Mesenchymal stem cell (in vitro differentiated cells and primary cell): ENCODE measurements at places on chromosomes 2 and 18.

- H3K27me3 ChIP-seq = no peaks in the 10 kb centered on the region
- no peaks in the 10 kb centered on the region for H3K36me3 ChIP-seq
- no peak overlapping the region for H3K4me3 ChIP-seq
- peaks cover 7% of the 10 kb centered on the region for H3K4me1 ChIP-seq
- H3K27ac ChIP-seq = peak overlapping the region; percentile 6
Measured at GRCh38 chr18:74951165-74951760, 257.7 kb downstream of the PTGR3 start.

DNA sequence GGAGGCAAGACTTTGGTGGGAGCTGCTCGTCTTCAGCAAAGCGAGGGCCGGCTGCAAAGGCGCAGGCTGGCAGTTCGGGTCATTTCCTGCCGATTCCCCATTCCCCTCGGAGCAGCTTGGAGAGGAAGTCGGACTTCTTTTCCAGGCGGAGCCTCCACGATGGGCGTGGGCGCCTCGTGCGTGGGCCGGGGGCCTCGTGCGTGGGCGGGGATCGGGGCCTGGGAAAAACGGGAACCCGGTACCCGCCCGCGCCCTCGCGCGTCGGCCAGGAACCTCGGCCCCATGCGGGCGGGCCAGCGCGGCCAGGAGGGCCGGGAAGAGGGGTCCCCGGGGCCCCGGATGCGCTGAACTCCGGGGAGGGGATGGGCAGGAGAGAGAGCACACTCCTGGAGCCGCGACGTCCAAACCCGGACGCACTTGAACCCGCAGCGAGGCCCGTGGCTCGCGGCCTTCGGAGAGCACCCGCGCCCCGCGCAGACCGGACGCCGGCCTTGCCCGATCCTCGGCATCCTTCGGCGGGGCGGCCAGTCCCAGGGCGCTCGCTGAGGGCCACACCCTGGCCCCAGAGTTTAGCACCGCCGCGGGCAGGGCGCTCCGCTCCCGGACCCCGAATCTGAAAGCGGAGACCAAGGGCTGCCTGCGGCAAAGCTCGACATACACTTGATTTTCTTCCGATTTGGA lies 368.4 kb downstream of the MTX2 start:
- no peak overlapping the region for H3K27ac ChIP-seq
- peak overlapping the region; percentile 68 for H3K4me3 ChIP-seq
- H3K4me1 ChIP-seq = no peaks in the 10 kb centered on the region

DNA sequence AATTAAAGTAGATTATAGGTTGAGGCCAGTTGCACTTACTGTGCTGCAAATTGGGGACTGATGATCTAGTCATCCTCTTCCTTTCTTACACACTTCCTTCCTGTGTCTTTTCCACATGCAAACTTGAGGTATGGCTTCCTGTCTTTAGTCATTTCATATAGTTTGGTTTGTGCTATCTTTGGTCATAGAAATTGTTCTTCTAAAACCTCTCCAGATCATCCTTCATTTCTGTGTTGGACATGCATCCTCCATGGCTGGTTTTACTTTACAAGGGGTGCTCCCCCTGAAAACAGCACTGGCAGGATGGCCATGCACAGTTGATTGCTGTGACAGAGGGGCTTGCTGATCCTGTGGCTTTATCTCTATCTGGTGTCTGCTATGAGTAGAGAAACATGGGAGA lies 36.5 kb downstream of the MGAT5 start:
- no peak overlapping the region for H3K27ac ChIP-seq
- H3K4me3 ChIP-seq = no peak overlapping the region
- H3K4me1 ChIP-seq = no peaks in the 10 kb centered on the region
- H3K36me3 ChIP-seq = no peaks in the 10 kb centered on the region
- DNase-seq = no peak

DNA sequence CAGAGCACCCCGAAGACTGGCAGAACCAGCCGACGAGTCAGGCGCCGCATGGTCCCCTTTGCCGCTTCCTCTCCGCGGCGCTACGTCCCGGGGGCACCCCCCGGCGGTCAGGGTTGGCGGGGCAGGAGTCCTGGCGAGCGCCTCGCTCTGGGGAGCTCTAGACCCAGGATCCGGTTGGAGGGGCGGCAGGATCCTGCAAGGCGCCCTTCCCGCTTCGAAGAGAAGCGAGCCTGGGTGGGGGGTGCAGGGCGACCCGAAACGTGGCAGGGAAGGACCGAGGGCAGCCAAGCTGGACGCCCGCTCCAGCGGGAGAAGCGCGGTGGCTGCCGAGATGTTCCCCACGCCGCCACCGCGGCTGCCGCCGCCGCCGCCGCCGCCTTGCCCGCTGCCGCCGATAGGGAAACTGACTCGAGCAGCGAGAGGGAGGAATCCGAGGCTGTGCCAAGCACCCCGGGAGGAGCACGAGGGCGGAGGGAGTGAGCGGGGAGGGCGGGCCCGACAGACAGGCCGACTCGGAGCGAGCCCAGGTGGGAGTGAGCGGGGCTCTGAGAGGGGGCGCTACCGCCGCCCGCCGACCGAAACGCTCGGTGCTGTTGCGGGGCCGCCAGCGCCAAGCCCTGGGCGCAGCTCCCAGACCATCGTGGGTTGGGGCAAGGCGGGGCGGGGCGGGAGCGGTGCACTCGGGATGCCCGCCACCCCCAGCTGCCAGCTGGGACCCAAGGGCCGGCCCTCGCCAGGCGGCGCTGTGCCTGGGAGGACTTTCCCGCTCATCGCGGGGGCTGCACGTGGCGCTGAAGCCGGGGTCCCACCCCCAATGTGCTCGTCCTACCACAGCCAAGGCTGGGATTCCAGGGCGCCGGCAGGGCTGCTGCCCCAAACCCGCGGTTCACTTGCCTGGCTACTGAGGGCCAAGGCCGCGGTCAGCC lies at the start of gene GALNT14:
Gene GALNT14 (minus strand): TSS at position 404 of the 926 bp plus-strand sequence. CDS start 354 bp downstream, at position 50.
- H3K27ac ChIP-seq = peak within 1 kb of the TSS; percentile 55
- H3K27me3 ChIP-seq = peaks cover 3% of the 10 kb centered on the region
- peaks cover 20% of the 10 kb centered on the region for H3K4me1 ChIP-seq
- peak within 1 kb of the TSS; percentile 72 for H3K4me3 ChIP-seq
- peak; percentile 54 for DNase-seq

DNA sequence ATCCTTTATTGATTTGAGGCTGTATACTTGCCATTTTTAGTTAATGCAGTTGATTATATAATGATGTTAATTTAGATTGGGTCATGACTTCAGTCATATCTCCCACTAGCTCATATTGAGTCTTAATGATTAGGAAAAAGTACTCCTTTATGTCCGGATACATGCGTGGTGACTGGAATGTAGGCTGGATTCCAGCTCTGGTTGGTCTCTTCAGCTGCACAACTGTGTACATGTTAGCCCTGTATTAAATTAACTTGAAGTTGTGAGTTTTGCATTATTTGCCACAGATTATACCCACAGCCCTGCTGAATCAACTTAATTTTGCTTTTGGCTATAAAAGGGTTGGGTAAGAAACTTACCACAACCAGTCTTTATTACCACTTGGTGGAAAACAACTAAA lies 22.5 kb downstream of the MOB4 start:
- no peak for DNase-seq
- H3K4me3 ChIP-seq = no peak overlapping the region
- no peaks in the 10 kb centered on the region for H3K4me1 ChIP-seq
- no peaks in the 10 kb centered on the region for H3K27me3 ChIP-seq

- H3K27ac ChIP-seq = no peak overlapping the region
- H3K4me1 ChIP-seq = peaks cover 2% of the 10 kb centered on the region
- H3K36me3 ChIP-seq = no peaks in the 10 kb centered on the region
- no peak overlapping the region for H3K4me3 ChIP-seq
- no peak for DNase-seq
Measured at GRCh38 chr2:241053576-241054251, 48.4 kb downstream of the MTERF4 start.

DNA sequence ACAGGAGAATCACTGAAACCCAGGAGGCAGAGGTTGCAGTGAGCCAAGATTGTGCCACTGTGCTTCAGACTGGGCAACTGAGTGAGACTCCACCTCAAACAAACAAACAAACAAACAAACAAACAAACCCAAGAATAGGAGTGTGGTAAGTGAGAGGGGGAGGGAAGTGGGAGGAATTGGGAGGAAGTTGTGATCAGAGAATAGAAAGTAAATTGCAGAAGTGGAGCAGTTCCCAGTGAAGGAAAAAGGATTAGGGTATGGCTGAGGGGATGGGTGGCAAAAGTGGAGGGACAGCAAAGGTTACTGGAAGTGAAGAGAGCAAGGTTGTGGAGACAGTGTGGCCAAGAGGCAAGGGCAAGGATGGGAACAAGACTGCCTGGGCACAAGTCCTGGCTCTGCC lies 41.1 kb upstream of the C1GALT1C1L start:
- no peak overlapping the region for H3K27ac ChIP-seq
- H3K4me1 ChIP-seq = no peaks in the 10 kb centered on the region
- no peaks in the 10 kb centered on the region for H3K27me3 ChIP-seq
- no peak for DNase-seq
- no peak overlapping the region for H3K4me3 ChIP-seq

GRCh38 chr2:12316476-12316875 lies 400.3 kb upstream of the TRIB2 start:
- no peak overlapping the region for H3K4me3 ChIP-seq
- no peaks in the 10 kb centered on the region for H3K27me3 ChIP-seq
- no peaks in the 10 kb centered on the region for H3K36me3 ChIP-seq
- H3K4me1 ChIP-seq = peaks cover 14% of the 10 kb centered on the region

GRCh38 chr2:8631465-8632005 lies 50.3 kb upstream of the ID2 start:
- H3K27me3 ChIP-seq = peaks cover 20% of the 10 kb centered on the region
- H3K27ac ChIP-seq = no peak overlapping the region
- peaks cover 40% of the 10 kb centered on the region for H3K4me1 ChIP-seq
- no peak overlapping the region for H3K4me3 ChIP-seq
- no peak for DNase-seq

DNA sequence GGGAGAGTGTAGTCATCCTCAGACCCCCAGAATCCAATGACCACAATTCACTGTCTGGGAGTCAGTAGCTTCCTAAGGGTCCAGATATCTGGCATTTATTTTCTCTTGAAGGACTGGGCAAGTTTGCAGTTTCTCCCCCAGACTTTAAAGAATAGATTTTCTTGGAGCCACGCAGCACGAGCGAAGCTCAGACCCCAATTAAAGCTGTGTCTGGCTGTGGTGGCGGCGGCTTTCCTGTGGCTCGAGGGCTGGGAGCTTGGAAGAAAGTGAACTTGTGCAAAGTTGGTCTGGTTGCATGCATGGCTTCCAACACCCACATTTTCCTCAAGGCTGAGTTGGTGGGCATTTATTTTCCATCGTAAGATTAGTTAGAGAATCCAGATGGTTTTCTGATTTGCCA lies 105.0 kb downstream of the ACKR3 start:
- H3K27me3 ChIP-seq = peaks cover 5% of the 10 kb centered on the region
- no peaks in the 10 kb centered on the region for H3K36me3 ChIP-seq
- H3K4me1 ChIP-seq = peaks cover 10% of the 10 kb centered on the region

- H3K4me1 ChIP-seq = peaks cover 47% of the 10 kb centered on the region
- no peaks in the 10 kb centered on the region for H3K36me3 ChIP-seq
- no peak overlapping the region for H3K27ac ChIP-seq
- no peaks in the 10 kb centered on the region for H3K27me3 ChIP-seq
- peak; percentile 87 for DNase-seq
Measured at GRCh38 chr2:128309280-128310093, 9.2 kb downstream of the HS6ST1 start.

- H3K4me3 ChIP-seq = no peak overlapping the region
- no peak overlapping the region for H3K27ac ChIP-seq
- no peaks in the 10 kb centered on the region for H3K36me3 ChIP-seq
- peaks cover 4% of the 10 kb centered on the region for H3K4me1 ChIP-seq
Measured at GRCh38 chr2:43139996-43140621, 86.3 kb downstream of the ZFP36L2 start.

- H3K27ac ChIP-seq = no peak within 1 kb of the TSS
- no peaks in the 10 kb centered on the region for H3K4me1 ChIP-seq
- peak within 1 kb of the TSS; percentile 93 for H3K4me3 ChIP-seq
- H3K36me3 ChIP-seq = no peaks in the 10 kb centered on the region
- no peaks in the 10 kb centered on the region for H3K27me3 ChIP-seq
Measured at GRCh38 chr2:179264368-179265081, at the start of gene SESTD1. Gene SESTD1, minus strand, starts transcription at chr2:179264832. Its CDS starts 72,991 bp downstream, at chr2:179191841.

GRCh38 chr2:109155553-109156451 lies 26.8 kb downstream of the SH3RF3 start:
- no peaks in the 10 kb centered on the region for H3K27me3 ChIP-seq
- no peak overlapping the region for H3K4me3 ChIP-seq
- H3K36me3 ChIP-seq = no peaks in the 10 kb centered on the region

DNA sequence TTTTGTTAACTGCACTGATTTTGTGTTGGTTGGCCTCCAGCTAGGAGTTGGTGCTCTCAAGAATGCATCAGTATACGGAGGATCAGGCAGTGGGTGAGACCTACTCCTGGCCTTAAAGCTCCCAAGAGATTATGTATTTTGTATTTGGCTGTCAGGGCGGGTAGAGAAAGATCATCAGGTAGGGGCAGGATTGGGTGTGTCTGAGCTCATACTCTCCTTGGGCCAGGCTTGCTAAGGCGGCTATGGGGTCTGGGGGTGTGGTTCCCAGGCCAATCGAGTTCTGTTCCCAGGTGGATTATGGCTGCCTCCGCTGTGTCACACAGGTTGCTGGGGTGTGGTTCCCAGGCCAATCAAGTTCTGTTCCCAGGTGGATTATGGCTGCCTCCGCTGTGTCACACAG lies 28.9 kb upstream of the IL1RN start:
- no peaks in the 10 kb centered on the region for H3K4me1 ChIP-seq
- no peak overlapping the region for H3K27ac ChIP-seq
- no peaks in the 10 kb centered on the region for H3K36me3 ChIP-seq
- no peak overlapping the region for H3K4me3 ChIP-seq
